NCI-H2081 (cell line): ENCODE measurements at places on chromosomes 4 and X.

- no peak for DNase-seq
Observed at GRCh38 chr4:151687021-151687640, 73.7 kb downstream of the GATB start.

DNA sequence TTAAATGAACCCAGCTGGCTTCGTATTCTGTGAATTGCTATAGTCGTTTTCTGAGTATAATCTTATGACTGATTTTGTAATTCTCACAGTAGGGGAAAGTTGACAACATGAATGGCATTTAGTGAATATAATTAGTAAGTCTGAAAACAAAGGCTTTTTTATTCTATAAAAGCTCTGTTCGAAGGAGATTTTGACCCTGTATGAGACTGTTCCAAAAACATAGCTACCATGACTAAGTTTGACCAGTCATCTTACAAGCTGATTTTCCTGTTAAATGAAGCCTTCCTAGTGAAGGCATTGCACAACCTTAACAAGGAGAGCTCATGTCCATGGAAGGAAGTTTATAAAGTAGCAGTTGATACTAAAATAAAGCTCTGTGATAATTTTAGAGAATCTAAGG is 242.3 kb downstream of the RPA4 start:
- DNase-seq = no peak

- DNase-seq = no peak
Observed at GRCh38 chrX:44344687-44345086, 1.2 kb upstream of the EFHC2 start.

GRCh38 chrX:71056867-71057266 is 11.3 kb downstream of the SNX12 start:
- DNase-seq = no peak

DNA sequence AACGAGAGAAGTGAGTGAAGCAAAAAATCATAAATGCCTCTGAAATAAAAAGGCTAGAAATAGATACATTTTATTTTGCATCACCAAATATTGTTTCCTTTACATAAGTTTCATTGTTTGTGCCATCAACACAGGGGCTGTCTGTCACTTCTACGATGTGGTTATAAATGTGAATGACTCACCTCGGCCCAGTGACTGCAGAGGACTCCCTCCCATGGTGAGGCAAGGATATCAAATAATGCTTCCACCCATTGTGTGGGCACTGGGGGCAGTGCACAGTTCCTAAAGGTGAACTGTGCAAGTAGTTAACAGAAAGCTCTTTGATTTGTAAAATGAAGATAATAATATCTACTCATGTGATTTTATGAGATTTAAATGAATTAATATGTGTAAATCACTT is 230.3 kb upstream of the NEIL3 start:
- no peak for DNase-seq

GRCh38 chr4:139776235-139776634 is 110.6 kb downstream of the MGST2 start:
- no peak for DNase-seq

DNA sequence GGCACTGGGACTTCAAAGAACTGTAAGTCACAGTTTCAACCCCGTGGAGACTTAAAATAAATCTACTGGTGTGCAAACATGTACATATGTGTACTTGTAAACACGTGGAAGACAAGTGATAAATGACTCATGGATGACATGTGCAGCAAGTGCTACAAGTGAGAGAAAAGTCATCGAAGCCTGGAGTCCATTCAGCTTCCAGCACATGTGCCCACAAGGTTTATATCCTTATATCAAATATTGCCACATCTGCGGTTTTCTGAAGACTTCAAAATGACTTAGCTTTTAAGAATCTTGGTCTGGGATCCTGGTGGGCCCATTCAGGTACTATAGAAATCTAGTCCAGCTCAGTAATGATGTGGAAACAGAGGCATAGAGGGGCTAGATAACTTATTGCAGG is 33.0 kb upstream of the TTC29 start:
- no peak for DNase-seq

DNA sequence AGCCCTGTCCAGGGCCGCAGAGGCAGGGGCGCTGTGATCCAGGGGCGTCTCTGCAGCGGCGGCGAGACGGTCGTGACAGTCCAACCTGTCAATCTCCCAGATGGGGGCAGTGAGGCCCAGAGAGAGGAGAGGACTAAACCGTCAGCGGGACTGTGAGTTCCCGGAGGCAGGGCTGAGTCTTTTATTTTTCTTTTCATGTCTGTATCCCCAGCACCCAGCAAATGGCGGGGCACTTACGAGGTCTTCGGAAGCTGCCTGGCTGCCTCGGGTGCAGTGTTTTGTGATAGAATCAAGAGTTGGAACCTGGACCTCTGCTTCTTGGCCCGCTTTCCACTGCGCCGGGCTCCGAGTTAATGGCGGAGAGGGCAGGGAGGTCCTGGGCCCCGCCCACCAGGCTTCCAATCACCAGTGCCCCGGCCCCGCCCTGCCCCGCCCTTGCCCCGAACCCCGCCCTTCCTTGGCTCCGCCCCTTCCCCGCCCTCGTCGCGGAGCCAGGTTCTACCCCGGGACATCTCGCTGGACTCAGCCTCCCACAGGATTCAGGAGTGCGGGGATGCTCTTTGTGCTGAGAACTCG is 35.3 kb upstream of the GRPEL1 start:
- DNase-seq = peak; percentile 42

DNA sequence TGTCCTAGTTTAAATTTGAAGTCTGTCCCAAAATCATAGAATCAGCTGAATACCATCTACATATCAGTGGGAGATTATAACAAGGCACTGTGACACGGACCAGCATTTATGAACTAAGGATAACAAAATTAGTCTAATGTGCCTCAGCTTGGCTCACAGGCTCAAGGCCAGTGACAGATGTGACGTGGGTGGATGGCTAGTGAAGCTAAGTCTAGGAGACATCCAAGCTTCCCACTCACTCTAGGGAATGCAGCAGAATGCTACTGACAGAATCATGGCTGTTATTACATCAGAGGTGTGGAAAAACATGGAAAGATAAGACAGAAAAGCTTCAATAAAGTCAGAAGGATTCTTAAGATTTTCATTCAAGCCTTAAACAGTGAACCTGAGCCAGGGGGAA is 329.9 kb downstream of the NAF1 start:
- DNase-seq = no peak
